Activated CD4-positive, alpha-beta T cell treated with anti-CD3 and anti-CD28 coated beads for 48 hours (primary cell): ENCODE measurements at places on chromosomes 16 and 17.

- no peak for DNase-seq
Measured at GRCh38 chr17:50359005-50359699, 13.2 kb downstream of the XYLT2 start.

- no peak for DNase-seq
Measured at GRCh38 chr16:13244770-13245169, 343.4 kb downstream of the SHISA9 start.

- DNase-seq: no peak
Measured at GRCh38 chr17:34117332-34117731, 137.8 kb upstream of the CCL2 start.

DNA sequence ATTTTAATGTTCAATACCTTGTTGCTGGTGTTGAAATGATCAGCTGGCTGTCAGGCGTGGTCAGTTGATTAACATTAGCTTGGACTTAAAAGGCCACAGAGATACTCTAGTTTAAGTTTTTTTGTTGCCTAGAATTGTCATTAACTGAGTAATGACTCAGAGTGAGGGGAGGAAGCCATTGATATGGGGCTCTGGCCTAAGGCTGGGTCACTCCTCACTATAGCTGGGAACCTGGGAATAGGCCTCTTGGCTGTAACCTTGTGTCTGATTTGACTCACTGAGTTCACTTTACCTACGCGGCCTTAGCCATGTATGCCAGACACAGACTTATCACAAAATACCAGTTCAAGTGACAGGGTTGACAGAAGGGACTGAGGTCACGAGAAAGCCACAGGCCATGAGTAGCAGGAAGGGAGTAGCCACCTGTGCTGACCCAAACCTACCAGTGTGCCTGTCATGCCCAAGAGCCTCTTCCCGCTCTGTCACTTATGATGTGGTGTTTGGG lies 37.9 kb upstream of the ADCY7 start:
- no peak for DNase-seq
